ENCODE measurements at places on chromosomes 11 and 22. TPM values are rescaled to one million over a fixed set of nuclear protein-coding genes. Genes with fewer than 3 reads are reported as not detected.

OR8D4 gene
- not detected for total RNA-seq

OR5B21 gene
- total RNA-seq: not detected

MYOD1 gene
- not detected for total RNA-seq

ROM1 gene
- total RNA-seq: 1.8 TPM

SCGB1C1 gene
- not detected for total RNA-seq

ZFTA gene
- total RNA-seq: 10.4 TPM

SAA1 gene
- not detected for total RNA-seq

SCUBE2 gene
- total RNA-seq: not detected

B3GAT1 gene
- not detected for total RNA-seq

ANO1 gene
- not detected for total RNA-seq

METTL15 gene
- 14.4 TPM for total RNA-seq

CREB3L1 gene
- total RNA-seq: not detected

MMP12 gene
- total RNA-seq: not detected

MS4A15 gene
- not detected for total RNA-seq

VWA5A gene
- total RNA-seq: 1.4 TPM

UCP2 gene
- 3.2 TPM for total RNA-seq

DDIAS gene
- 23.5 TPM for total RNA-seq

RFPL2 gene
- not detected for total RNA-seq

ELF5 gene
- total RNA-seq: 2.9 TPM

SULT4A1 gene
- total RNA-seq: not detected

RIBC2 gene
- 0.55 TPM for total RNA-seq

DEFB131B gene
- not detected for total RNA-seq

PELI3 gene
- 2.5 TPM for total RNA-seq

BATF2 gene
- 3.9 TPM for total RNA-seq

TSSK2 gene
- not detected for total RNA-seq

RFPL1 gene
- not detected for total RNA-seq

MRGPRE gene
- total RNA-seq: not detected

SMTNL1 gene
- not detected for total RNA-seq

SLC16A8 gene
- total RNA-seq: not detected

GAB4 gene
- total RNA-seq: not detected

VPREB1 gene
- not detected for total RNA-seq

ZC3H12C gene
- total RNA-seq: 6.8 TPM

CD3E gene
- total RNA-seq: not detected

ADORA2A gene
- total RNA-seq: 4.0 TPM

BTG4 gene
- not detected for total RNA-seq

PKP3 gene
- total RNA-seq: 28.7 TPM

ALX4 gene
- not detected for total RNA-seq

Data from HepG2 (cell line).